ENCODE measurements at places on chromosomes 2 and 18.

DNA sequence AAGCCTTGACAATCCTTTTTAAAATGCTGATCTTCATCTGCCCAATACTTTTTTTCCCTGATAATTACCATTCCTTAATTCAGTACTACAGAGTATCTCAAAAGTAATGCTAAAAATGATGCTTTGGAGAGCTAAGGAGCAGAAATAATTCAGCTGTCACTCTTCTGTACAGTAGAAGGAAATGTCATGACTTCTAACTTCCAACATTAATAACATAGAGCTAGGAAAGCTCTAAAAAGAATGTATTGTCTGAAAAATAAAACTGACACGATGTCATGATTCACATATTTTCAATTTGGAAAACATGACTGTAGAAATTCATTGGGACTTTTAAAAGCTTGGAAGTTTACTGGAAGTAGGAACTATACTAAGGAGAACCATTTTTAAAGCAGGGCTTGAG, 212.3 kb downstream of the GULP1 start:
- DNase-seq: no peak

- no peak for DNase-seq
These were observed 57.6 kb downstream of the MYOM1 start for GRCh38 chr18:3162181-3162580.

GRCh38 chr2:107068069-107068916, 182.3 kb upstream of the ST6GAL2 start:
- no peak for DNase-seq

- no peak for DNase-seq
These were observed 12.9 kb upstream of the EPAS1 start for GRCh38 chr2:46284260-46284659.

- DNase-seq: no peak
These were observed 87.7 kb downstream of the MEP1B start for GRCh38 chr18:32277549-32277948.

- DNase-seq: peak; percentile 77
These were observed 39.8 kb upstream of the C2orf15 start for GRCh38 chr2:99101697-99102096.

- peak; percentile 85 for DNase-seq
These were observed 27.0 kb downstream of the TMEM200C start for GRCh38 chr18:5868218-5868854.

DNA sequence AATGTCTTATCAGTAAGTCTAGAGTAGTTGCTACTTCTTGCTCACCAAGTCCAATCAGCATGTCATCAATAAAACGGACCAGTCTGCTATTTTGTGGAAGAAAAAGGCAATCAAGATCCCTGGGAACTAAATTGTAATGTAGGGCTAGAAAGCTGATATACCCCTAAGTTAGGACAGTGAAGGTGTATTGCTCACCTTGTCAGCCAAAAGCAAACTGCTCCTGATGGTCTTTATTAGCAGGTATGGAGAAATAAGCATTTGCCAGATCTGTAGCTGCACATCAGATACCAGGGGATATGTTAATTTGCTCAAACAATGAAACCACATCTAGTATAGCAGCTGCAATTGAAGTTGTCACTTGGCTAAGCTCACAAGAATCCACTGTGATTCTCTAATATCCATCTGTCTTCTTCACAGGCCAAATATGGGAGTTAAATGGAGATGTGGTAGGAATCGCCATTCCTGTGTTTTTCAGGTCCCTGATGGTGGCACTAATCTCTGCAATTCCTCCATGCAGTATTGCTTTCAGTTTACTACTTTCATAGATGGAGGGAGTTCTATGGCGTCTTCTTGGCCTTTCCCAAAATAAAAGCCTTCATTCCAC, 75.0 kb downstream of the TMEM237 start:
- no peak for DNase-seq

GRCh38 chr2:2188344-2188920, 142.6 kb downstream of the MYT1L start:
- no peak for DNase-seq

- no peak for DNase-seq
These were observed 37.9 kb upstream of the PPP1CB start for GRCh38 chr2:28713577-28714298.

- no peak for DNase-seq
These were observed 2.6 kb upstream of the KCNE4 start for GRCh38 chr2:223049356-223049755.

- DNase-seq: no peak
These were observed 27.7 kb upstream of the TRAPPC8 start for GRCh38 chr18:31970617-31971016.

DNA sequence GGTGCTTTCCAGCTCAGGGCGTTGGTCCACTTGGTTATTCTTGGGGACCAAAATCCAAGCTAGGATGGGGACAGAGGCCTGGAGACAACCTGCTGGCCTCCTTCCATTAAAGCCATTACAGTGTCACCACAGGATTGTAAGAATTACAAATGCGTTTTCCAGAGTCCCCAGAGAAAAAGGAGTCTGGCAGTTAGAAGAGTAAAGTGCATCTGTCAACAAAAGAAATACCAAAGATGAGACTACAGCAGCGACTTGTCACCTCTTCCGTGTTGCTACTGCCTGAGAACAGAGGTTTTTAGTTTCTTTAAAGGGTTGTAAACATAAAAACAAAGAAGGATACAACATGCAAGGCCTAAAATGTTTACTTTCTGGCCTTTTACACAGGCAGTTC, 235.7 kb downstream of the AGAP1 start:
- no peak for DNase-seq

DNA sequence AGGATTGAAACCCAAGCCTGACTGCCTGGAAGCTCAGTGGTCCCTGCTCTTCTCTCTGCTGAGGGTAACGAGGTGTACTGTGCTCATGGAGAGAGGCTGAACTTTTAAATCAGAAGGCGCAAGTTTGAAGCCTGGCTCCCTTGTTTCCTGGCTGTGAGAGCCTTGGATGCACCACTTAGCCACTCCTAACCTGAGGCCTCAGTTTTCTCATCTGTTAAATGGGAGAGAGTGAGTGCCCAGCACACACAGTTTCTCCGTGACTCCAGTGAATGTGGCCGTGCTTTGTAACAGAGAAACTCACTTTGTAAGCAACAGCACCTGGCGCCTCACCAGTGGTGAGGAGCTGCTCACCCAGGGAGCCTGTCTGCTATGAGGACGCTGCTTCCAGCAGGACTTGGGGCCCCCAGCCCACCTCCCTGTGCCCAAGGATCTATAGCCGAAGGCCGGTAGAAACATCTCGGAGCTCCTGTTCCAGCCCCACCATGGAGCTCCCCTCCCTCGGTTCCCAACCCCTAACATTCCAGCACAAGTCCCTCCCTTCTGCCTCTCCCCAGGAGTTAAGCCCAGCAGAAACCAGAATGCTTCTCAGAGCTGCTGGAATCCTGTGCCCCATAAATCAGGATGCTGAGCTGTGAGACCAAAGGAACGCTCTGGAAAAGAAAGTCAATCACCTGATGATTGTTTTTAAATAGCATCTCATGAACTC, 20.3 kb upstream of the KCNK3 start:
- DNase-seq: no peak

- DNase-seq: no peak
These were observed 416.3 kb downstream of the LRP1B start for GRCh38 chr2:141714496-141714895.

- no peak for DNase-seq
These were observed 20.2 kb upstream of the TUBB6 start for GRCh38 chr18:12287684-12288402.
